ENCODE measurements at places on chromosomes 11 and 22. TPM values are rescaled to one million over a fixed set of nuclear protein-coding genes. Genes with fewer than 3 reads are reported as not detected.

GRCh38 chr11:78020246-78020645 lies 2.8 kb downstream of the KCTD14 start:
- no peak for DNase-seq

GRCh38 chr11:3002351-3002861 lies 10.3 kb upstream of the NAP1L4 start:
- DNase-seq, result no peak

Gene SLC35E4
- 2.3 TPM for polyA plus RNA-seq

GRCh38 chr22:38034278-38034882 lies 22.8 kb upstream of the PICK1 start:
- peak; percentile 79 for DNase-seq

Gene OR5AK2
- polyA plus RNA-seq, result not detected

GRCh38 chr11:17260020-17260419 lies 16.5 kb upstream of the NUCB2 start:
- no peak for DNase-seq

GRCh38 chr11:66239998-66240780 lies 28.2 kb upstream of the RAB1B start:
- no peak for DNase-seq

- DNase-seq, result peak; percentile 64
These were observed 380 bp downstream of the C11orf96 start for GRCh38 chr11:43942662-43943371.

DNA sequence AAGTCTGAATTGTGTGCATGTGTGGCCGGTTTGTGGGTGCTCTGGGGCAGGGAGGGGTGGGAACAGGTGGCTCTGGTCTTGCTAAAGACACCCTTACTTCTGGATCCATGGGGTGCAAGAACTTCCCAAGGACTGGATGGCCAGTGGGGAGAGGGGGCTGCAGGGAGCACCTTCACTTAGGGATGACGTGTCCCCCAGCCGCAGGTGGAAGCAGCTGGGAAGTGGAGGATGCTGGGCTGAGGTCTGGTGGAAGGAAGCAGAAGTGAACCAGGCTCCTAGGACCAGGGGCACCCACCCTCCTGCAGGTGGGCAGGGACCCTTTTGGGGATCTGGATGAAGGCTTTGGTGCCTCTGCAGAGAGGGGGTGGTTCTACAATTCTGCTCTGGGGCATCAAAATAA lies 9.9 kb upstream of the MIEF1 start:
- no peak for DNase-seq

- DNase-seq, result no peak
These were observed 16.6 kb upstream of the AMPD3 start for GRCh38 chr11:10438458-10438857.

DNA sequence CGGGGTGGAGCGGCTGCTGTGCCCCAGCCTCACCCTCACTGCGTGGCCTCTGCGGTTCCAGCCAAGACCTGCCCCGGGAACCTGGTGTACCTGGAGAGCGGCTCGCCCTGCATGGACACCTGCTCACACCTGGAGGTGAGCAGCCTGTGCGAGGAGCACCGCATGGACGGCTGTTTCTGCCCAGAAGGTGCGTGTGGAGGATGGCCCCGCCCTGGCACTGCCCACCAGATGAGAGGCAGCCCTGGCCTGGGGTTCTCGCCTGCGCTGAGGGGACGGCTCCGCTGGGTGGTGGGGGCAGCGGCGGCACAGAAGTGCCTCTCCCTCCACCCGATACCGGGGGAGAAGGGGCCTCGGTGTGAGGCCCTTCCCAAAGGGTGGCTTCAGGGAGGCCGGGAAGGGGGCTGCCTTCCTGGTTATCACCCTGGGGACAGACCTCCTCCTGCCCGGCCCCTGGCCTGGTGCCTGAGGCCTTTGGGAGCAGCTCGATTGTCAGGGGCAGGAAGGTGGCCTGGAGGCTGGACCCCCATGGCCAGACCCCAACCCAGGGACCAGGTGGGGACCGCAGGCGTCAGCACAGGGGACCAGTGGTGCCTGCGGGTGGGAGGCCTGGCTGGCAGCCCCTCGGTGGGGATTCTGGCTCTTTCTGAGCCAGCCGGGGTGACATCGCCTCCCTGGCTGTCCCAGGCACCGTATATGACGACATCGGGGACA lies 7.1 kb downstream of the MUC2 start:
- no peak for DNase-seq

Gene GDPD5
- 14.2 TPM for polyA plus RNA-seq

Gene DEFB131B
- not detected for polyA plus RNA-seq

GRCh38 chr11:95451682-95452081 lies 220.7 kb upstream of the SESN3 start:
- DNase-seq, result no peak

Gene INCENP
- polyA plus RNA-seq, result 15.8 TPM

Gene CREB3L1
- polyA plus RNA-seq, result 56.1 TPM

DNA sequence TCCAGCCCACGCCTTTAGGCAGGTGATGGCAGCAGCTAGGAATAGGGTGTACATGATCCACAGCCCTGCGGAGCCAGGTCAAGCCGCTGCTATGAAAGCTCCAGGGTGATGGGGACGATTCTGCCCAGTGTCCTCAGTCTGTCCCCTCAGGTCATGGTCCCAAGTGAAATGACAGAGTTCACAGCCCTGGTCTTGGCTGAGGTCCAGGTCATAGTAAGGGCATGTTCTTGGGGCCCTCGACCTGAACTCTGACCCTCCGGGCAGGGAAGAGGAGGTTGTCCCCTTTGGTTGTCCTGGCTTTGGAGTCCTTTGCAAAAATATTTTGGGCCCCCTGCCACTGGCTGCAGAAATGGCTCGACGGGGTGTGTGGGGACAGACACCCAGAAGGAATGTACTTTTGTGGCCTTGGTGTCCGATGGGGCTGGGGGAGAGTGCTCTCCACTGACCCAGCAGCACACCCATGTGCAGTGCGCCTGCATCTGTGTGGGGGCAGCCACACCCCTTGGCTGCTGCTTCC lies 7.3 kb downstream of the C22orf31 start:
- DNase-seq, result no peak

Gene RABL2B
- 13.8 TPM for polyA plus RNA-seq

DNA sequence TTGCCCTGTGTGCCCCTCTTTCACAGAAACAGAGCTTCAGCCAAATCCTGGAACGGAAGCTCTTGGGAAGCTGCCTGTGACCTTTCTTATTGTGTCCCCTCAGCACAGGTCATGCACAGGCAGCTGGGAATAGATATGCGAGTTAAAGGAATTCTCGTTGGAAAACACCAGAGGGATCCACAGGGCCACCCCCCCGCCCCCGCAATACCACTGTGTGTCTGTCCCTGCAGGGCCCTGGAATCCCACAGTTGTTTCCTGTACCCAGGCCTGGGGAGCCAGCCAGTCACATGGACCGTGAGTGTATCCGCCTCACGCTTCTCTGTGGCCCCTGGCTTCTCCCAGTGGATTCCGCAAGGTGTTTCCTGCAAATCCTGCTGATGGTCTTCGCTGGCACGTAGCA lies 29.0 kb downstream of the TIMP3 start:
- DNase-seq, result no peak

All from muscle of back (tissue), 13 donors.